LoVo (cell line): ENCODE measurements at places on chromosomes 13 and 19.
A peak's percentile ranks its signal among the peaks of the same experiment; 100 is the strongest.

DNA sequence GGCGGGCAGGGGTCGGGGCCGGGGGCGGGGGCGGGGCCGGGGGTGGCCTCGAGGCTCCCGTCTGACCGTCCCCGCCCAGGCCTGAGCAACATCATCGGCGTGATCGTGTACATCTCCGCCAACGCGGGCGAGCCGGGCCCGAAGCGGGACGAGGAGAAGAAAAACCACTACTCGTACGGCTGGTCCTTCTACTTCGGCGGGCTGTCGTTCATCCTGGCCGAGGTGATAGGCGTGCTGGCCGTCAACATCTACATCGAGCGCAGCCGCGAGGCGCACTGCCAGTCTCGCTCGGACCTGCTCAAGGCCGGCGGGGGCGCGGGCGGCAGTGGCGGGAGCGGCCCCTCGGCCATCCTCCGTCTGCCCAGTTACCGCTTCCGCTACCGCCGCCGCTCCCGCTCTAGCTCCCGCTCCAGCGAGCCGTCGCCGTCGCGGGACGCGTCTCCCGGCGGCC lies 9.4 kb upstream of the CACNG6 start:
- DNase-seq = peak; percentile 3

- DNase-seq = no peak
Measured at GRCh38 chr13:25971459-25972145, 80.2 kb downstream of the SHISA2 start.

DNA sequence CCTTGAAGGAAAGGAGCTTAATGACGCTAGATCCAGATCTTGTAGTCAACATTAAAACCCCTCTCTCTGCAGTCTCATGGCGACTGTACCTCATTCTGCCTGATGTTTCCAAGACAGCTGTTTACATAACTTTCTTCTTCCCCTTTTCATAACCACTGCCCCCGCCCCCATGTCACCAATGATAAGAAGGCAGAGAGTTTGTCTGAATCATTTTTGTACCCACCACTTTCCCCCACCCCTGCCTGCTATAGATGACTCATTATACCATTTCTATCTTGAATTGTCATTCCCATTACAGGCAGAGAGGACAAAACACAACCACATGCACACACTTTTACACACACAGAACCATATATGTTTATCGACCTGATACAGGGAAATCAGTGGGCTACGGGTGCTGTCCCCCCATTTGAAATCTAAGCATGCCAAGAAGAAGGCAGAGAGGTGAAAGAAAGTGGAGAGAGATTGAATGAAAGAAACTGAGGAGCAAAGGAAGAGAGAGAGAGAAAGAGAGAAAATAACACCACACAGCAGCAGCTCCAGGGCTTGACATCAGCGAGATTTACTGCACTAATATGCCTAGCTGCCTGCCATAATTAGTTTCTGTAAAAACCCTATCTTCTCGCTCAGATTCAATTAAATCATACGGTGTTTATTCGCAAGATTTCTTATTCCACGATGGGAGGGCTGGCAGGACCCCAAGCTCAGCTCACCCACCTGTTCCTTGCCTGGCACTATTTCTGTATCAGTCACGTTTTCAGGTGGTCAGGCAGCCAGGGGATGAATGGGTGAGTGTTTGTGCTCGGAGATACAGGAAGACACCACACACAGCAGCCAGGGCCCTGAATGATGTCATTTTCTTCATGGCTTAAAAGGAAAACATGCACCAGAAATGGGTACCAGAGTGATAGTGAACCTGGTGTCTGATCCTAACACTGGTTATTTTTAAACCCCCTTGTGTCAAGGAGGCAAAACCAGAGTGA lies 114.3 kb upstream of the SERP2 start:
- DNase-seq = no peak

DNA sequence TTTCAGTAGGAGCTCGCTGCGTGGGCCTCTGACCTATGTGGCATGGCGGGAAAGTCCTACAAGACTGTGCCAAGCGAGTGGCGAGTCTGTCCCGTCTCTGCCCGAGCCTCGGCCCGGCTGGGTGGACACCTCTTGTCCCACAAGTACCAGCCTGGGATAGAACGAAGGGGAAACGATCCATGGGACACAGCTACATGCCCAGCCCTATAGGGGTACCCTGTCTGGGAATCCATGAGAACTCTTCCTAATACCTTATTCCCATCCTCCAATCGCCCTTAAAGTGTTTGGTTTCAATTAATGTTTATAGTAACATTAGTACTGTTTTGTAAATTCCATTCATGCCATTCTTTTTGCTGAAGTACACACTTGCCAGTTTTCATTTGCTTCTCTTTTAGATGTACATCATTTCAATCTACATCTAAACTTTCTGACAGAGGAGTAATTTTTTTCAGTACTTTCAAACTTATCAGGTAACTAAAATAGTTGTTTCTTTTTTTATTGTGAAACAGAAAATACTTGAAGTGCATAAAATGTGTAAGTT lies 667 bp upstream of the ZNF790 start:
- DNase-seq = no peak

- no peak for DNase-seq
Measured at GRCh38 chr19:47509170-47509847, 5.6 kb downstream of the NAPA start.

DNA sequence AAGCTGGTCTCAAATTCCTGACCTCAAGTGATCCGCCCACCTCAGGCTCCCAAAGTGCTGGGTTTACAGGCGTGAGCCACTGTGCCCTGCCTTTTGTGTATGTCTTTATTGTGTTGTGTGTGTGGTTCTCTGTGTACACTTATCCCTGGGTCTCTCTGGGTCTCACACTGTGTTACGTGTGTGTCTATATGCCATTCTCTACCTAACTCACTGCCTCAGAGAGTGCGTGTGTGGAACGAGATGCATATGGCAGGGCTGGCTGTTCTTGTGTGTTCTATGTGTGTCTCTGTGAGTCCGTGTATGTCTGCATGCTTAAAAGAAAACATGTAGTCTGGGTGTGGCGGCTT lies 10.5 kb downstream of the FOXA3 start:
- DNase-seq = no peak

- no peak for DNase-seq
Measured at GRCh38 chr19:29663861-29664752, 1.2 kb upstream of the PLEKHF1 start.

DNA sequence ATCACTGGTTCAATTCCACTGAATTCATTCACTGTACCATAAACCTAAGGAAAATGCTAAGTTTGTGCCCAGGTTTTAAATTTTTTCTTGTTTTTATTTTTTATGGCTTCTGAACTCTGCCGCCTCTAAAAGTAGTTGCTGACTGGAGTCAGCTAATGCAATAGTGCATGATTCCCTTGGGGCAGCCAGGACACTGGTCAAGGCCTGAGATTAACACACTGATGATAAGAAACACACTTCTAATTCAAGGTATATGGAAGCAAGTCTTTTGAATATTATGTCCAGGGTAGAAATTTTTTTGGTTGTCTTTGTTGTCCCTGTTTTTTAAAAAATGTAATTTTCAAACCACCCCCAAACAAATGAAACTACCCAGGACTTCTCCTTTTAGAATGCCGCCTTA lies 72.2 kb downstream of the CDADC1 start:
- no peak for DNase-seq

DNA sequence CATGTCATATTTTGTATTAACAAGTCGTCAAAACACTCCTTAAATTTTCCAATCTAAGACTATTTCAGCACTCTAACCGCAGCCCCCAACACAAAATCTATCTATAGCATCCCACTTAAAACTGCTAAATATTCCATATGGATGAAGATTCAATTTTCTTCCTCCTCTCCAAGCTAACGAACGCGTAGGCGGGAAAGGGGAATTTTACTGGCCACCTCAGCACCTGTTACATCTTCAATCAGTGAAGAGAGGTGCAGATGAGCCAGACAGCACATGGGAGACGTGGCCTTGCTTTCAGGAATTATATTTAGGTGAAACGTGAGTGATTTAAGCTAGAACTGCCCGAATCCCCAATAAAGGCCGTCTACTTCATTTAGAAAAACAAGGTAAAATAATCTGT lies 1.1 kb downstream of the RBM26 start:
- DNase-seq = no peak

DNA sequence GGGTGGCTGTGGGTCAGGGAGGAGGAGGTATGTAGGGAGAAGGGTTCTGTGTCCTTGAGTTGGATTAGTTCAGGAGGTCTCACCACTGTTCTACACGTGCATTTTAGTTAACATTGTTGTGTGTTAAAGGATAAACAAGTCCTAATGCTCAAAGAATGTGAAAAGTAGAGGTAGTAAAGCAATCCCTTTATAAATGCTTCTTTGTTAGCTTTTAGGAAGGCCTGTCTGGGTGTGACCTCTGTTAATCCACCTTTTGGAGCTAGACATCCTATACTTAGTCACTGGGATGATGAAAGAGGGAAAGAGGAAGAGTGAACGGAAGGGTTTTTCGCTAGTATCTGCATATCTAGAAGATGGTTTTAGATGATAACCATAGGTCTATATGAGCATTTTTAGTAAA lies 42.2 kb upstream of the FLT1 start:
- no peak for DNase-seq

GRCh38 chr19:47272448-47273312 lies 2.0 kb upstream of the INAFM1 start:
- DNase-seq = no peak

GRCh38 chr13:104641309-104641708 lies 1575.1 kb upstream of the SLC10A2 start:
- DNase-seq = no peak

- no peak for DNase-seq
Measured at GRCh38 chr13:50611117-50611781, 232.2 kb downstream of the DLEU7 start.
